ENCODE measurements at places on chromosomes 6 and 20.

GRCh38 chr20:46695892-46696291 is 6.6 kb upstream of the TP53RK start:
- no peak for DNase-seq

DNA sequence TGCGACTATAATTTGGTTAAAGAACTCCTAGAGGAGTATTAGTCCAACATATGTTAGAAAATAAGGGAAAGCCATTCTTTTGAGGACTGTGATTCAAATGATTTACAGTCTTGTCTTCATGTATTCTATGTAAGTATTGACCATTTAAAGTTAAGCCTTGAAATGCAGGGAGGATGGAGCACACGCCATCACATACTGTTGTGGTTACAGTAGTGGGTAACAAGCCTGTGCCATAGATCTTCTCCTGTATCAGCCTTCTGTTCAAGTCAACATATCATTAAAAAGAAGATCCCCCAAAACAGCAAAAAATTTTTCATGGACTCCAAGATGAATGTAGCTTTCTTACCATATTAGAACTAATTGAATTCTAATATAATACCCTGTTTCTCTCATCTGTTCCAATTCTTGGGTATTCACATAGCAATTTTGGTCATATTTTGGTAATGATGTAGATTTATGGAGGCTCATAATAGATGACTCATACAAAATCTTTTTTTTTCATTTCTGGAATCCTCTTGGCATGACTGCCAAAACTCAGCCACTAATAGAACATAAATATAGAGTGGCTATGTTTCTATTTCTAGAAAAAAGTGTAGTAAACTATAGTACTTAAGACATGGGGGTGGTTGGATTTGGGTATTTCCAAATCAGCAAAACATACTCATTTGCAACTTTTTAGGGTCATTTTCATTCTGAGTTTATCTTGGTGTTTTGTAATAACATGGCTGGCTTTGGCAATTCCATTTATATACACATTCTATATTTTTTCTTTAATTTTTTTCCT is 413.5 kb downstream of the BCKDHB start:
- DNase-seq, result no peak

- DNase-seq, result no peak
These were observed 24.8 kb upstream of the IGF2R start for GRCh38 chr6:159943968-159944598.

- no peak for DNase-seq
These were observed 18.0 kb upstream of the BCAS1 start for GRCh38 chr20:54088430-54088829.

DNA sequence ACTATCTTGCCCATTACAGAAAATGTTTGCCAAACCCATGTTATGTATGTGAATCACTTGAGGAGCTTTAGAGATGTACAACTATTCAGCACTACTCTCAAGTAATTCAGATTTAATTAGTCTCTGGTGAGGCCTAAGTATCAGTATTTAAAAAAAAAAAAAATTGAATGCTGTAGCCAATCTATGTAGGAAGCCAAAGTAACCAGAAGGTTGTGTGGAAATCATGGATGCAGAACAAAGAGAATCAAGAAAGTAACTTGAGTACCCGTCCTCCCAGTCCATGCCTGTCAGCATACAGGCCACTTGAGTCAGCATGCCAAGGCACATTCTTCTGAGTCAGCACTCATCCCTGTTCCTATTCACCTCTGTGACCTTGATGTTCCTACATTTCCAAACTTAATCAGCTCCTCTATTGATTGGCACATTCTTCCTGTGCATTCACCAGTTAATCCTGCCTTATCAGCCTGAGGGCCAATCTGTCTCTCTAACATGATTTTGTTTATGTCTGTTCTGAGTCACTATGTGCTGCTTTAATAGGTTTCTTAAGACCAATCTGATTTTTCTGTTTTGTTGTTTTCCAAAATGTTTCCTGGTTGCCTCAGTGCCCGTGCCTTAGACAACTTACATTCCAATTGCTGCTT is 165.6 kb downstream of the KCNQ5 start:
- DNase-seq, result no peak

GRCh38 chr6:116433206-116433712 is 27.9 kb upstream of the CALHM6 start:
- DNase-seq, result no peak

DNA sequence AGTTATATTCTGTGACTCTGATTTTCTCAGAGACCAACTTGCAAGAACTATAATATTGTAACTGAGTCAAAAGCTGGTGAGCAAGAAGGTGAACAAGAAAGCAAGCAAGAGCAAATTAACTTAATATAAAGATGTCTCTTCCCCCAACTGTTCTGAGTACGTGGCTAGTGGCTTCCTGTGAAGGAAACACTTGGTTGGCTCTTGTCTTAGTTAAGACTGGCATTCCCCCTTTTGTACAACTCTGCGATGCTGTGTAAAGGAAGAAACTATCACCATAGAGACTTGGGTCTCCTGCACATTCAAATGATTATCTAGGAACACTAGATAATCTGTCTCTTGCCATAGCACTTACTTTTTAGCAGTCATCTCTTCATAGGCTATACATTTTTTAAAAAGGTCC is 47.3 kb upstream of the TNFAIP3 start:
- DNase-seq, result no peak

GRCh38 chr6:6497541-6497940 is 91.0 kb upstream of the LY86 start:
- DNase-seq, result no peak

DNA sequence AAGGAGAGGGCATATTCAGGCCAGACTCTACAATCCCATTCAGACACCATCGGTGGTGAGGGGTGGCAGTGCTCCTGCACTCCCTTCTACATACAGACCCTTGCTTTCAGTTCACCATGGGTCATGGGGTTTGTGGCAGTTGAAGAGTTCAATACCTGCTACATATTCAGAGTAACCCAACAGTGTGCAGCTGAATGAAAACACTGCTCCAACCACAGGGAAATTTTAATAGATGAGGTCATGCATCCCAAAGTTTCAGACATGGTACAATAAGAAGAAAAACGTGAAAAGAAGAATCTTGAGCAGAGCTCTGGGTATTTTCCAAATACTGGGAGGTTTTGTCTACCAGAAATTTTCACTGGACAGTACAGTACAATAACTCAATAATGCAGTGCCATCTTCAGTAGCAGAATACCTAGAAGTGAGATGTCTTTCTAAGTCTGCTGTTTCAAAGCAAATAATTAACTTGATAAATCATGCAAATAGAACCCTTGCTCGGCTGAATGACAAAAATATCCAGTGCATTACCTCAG is 162.1 kb downstream of the PTPRK start:
- no peak for DNase-seq

GRCh38 chr6:79073888-79074287 is 4.2 kb downstream of the PHIP start:
- no peak for DNase-seq

Measured in NCI-H1092 (cell line).